ENCODE measurements at places on chromosomes 5 and 9. TPM values are rescaled to one million over a fixed set of nuclear protein-coding genes. Genes with fewer than 3 reads are reported as not detected.

Gene MORN5
- not detected for total RNA-seq

Gene SURF2
- 32.2 TPM for total RNA-seq

Gene ANKRD18B
- total RNA-seq: 0.14 TPM

- no peak for DNase-seq
Measured at GRCh38 chr5:139431706-139432105, 7.6 kb downstream of the DNAJC18 start.

- no peak for DNase-seq
Measured at GRCh38 chr9:95282332-95282731, 35.2 kb downstream of the FANCC start.

- no peak for DNase-seq
Measured at GRCh38 chr9:23644326-23644725, 181.7 kb downstream of the ELAVL2 start.

GRCh38 chr9:121708768-121709488 lies 57.5 kb downstream of the DAB2IP start:
- no peak for DNase-seq

- peak; percentile 60 for DNase-seq
Measured at GRCh38 chr9:77011973-77012821, 7.3 kb upstream of the FOXB2 start.

- DNase-seq: no peak
Measured at GRCh38 chr5:159628703-159629102, 287.6 kb upstream of the ADRA1B start.

DNA sequence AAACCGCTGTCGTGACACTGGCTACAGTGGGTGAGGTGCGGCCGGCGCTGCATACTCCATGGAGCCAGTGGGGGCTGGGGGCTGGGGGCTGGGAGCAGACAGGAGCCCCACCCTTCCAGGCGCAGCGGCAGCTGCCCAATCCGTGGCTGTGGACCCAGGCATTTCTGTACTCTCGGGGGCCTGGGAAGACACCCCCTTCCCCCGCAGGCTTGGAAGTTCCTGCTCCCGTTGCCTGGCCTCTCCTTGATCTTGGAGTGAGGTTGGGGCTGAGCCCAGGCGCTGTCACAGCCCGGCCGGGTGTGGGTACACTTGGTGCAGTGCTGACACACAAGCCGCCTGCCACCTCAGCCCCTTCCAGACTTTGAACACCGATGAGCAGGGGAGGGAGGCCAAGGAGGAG lies 27.7 kb upstream of the GGTA1 start:
- DNase-seq: no peak

DNA sequence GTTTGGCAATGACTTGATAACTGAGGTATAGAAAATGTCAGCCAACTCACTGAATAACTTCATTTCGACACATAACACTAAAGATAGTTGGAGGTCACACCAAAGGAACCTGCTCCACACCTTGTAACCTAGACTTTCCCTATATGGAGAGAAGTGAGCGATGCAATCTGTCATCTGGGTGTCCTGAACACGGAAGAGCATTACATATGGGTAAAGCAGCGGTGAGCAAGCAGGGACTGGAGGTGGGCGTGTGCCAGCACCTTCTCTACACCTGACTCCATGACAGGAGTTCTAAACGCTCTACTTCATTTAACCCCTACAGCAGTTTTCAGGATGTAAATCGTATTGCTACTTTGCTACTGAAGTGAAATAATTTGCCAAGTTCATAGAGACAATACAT lies 152.8 kb downstream of the SLC12A2 start:
- no peak for DNase-seq

DNA sequence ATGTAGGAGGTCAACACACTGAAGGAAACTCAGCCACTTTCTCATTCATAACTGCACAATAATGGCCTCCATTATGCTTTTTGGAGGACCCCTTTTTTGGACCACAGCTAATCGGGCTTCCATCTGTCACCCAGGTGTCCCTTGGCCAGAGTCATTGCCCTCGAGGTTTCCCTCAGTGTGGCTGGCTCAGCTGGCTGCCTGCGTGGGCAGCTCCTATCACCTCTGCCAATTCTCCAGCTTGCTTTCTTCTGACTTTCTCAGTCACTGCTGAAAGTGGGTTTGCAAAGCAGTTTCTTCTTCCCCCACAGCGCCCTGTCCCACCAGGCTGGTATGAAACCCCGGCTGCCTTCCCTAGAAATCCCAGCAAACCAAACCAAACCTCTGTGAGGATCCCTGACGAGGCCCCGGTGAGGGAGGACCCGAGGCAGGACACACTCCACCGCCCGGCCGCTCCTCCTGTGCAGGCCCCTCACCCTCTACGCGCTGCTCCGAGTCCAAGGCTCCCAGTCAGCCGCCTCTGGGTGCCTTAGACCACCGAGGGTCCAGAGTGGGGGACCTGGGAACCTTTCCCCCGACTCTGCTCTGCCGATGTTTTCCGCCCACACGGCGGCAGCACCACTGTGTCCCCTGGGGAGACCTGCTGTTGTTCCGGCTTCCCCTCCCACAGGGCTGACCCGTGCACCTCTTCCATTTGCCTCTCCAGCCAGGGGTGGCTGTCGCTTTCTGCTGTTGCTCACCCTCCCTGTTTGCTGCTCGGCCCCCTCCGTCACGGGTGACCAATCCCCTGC lies 109.5 kb downstream of the TENT4A start:
- DNase-seq: no peak

- no peak for DNase-seq
Measured at GRCh38 chr5:154198611-154199230, 8.2 kb downstream of the GALNT10 start.

DNA sequence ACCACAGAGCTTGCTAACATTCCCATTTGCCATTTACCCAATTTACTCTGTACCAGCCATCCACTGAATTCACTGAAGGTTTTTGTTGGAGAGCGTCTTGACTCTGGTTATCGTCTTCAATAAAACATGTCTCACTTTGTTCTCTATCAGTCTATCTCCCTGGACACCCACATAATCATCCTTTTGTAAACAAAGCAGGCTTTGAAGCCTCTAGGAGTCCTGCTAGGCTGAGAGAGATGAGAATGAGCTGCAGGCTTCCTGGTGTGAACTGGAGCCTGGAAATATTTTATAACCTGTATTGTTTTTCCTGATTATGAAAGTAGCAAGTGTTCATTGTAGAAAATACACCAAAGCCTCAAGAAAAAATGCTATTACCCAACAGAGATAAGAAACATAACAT lies 140.6 kb upstream of the ZNF366 start:
- DNase-seq: no peak
